ENCODE measurements at places on chromosomes 4 and X. TPM values are rescaled to one million over a fixed set of nuclear protein-coding genes. Genes with fewer than 3 reads are reported as not detected.

GRCh38 chr4:168723020-168723419 is 226.2 kb downstream of the PALLD start:
- no peak for DNase-seq

DNA sequence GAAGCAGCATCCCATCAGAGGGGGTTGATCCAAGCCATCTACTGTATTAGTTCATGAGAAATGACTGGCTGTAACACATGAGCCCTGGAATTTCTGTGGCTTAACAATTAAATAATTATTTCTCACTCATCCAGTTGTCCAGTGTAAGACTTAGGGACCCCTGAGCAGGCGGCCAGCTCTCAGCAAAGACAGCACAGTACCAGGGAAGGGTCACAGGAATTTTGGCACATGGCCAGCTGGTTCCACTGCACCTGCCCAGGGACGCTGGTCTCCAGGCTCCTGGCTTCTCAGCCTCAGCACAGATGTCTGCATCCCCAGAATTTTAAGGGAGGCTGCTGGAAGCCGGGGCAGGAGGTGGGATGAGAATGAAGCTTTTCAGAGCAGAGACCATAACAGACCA is 93.7 kb upstream of the DHRSX start:
- no peak for DNase-seq

Gene RBM47
- total RNA-seq, result 13.0 TPM

Gene CXCL6
- not detected for total RNA-seq

- no peak for DNase-seq
Measured at GRCh38 chrX:96455078-96455477, 229.6 kb upstream of the DIAPH2 start.

Gene SFRP2
- total RNA-seq, result not detected

Gene GPRASP2
- 0.16 TPM for total RNA-seq

DNA sequence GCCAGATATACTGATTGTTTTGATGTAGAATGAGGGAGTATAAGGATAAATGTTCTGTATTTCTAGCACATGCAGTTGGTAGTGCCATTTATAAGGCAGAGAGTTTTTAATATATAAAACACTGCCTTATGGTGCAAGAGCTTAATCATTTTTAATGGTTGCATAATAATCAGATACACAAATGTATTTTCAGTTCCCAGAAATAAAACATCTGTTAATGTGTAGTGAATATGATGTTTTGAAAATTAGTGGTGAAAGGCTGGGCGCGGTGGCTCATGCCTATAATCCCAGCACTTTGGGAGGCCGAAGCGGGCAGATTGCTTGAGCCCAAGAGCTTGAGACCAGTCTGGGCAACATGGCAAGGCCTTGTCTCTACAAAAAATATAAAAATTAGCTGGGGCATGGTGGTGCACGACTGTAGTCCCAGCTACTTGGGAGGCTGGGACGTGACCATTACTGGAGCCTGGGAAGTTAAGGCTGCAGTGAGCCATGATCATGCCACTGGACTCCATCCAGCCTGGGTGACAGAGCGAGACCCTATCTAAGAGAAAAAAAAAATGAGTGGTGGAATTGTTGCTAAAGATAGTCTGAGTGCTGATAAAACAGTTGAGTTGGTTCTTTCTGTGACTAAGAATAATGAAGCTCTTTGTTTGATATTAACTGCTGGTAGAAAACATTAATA is 29.3 kb downstream of the CLCN3 start:
- DNase-seq, result no peak
